ENCODE measurements at places on chromosomes 2 and 18.

DNA sequence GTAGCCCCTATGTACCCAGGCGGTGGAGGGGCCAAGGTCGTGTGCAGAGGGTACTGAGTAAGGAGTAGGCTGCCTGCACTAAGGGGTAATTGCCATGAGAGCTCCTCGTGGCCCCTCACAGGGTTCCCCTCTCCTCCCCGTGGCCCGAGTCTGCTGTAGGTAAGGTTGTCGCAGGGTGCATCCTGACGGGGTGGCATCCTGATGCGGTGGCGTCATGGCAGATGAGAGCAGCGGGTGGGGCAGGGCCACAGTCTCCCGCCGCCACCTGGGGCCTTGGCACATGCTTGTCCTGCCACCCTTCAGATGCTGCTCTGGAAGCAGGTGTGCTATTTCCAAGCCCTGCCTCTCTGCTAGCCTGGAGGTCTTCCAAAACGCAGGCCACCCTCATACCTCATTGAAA, 89.7 kb downstream of the EIPR1 start:
- no peak for DNase-seq

DNA sequence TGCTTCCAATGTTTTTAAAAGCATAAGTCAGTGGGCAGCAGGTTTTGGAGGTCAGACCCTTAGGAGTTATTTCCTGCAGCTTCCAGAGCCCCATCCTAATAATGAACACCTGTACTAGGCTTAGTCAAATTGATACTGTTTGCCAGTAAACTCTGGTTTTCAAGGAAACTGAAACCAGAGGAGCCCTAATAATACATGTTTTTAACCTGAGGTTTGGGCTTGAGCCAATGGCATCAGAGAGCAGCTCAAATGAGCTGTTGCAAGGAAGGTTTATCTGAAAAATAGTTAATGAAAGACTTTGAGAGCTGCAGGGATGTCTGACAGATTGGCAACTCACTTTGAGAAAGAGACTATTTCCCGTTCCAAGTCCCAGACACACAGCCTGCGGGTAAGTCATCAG, 54.6 kb downstream of the DCC start:
- no peak for DNase-seq

DNA sequence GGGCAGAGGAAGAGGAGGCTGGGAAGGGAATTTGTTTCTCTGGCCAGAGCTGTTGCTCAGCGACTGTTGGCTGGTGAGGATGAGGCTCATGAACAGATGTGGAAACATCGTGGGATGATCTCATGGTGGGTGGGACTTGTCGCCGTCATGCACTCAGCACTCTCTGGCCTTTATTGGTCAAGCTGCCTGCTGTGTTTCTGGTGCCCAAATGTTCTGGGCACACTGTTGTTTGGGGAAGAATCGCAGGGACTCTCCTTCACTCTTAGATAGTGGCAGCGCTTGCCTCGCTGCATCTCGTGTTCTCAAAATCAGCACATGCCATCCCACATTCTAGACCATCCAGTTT, 145.6 kb downstream of the AGAP1 start:
- peak; percentile 70 for DNase-seq

GRCh38 chr2:152571048-152571766, 146.1 kb downstream of the PRPF40A start:
- peak; percentile 22 for DNase-seq

- DNase-seq = no peak
Observed at GRCh38 chr2:129205766-129206165, 773.7 kb upstream of the RAB6C start.

DNA sequence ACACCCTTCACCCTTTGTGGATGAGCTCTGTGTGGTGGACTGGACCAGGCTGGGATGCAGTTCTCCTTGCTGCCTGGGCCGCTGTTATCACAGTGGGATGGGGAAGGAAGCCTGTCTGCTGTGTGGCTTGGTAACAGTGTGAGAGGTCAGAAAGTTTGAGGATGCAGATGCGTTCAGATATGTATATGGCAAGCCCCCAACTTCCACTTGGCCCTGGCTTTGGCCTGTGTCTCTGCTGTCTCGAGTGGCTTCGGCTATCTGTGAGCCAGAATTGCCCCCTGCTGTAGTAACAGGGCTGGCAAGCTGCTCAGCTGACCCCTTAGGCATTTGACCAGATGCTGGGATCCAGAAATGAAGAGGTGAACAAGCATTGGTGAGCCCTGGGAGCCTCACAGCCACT, 106.8 kb downstream of the WDSUB1 start:
- no peak for DNase-seq

GRCh38 chr2:58508006-58508405, 266.9 kb upstream of the FANCL start:
- DNase-seq = no peak

DNA sequence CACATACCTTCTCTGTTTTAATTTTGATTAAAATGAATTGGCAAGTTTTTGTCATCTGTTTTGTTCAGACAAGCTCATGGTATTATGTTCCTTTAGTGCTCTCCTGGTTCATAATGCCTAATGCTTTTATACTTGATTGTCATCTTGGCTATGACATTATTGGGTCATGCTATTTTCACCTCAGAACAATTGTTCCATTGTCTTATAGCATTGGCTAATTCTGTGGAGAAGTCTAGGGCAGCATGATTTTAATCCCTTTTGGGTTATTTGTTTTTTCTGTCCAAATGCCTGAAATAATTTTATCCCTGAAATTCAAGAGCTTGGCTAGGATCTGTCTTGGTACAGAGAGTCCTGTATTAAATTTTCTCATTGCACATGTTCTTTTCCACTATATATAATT, 83.8 kb upstream of the CCDC85A start:
- DNase-seq = no peak

GRCh38 chr18:78722929-78723710, 256.5 kb upstream of the SALL3 start:
- no peak for DNase-seq

GRCh38 chr2:174007010-174007409, 41.8 kb upstream of the SP3 start:
- peak; percentile 48 for DNase-seq

- DNase-seq = peak; percentile 13
Observed at GRCh38 chr2:189835855-189836558, 51.8 kb downstream of the PMS1 start.

- DNase-seq = no peak
Observed at GRCh38 chr2:88010136-88010535, 6.2 kb downstream of the RNU2-63P start.

GRCh38 chr2:181614874-181615638, 41.8 kb downstream of the CERKL start:
- DNase-seq = no peak

DNA sequence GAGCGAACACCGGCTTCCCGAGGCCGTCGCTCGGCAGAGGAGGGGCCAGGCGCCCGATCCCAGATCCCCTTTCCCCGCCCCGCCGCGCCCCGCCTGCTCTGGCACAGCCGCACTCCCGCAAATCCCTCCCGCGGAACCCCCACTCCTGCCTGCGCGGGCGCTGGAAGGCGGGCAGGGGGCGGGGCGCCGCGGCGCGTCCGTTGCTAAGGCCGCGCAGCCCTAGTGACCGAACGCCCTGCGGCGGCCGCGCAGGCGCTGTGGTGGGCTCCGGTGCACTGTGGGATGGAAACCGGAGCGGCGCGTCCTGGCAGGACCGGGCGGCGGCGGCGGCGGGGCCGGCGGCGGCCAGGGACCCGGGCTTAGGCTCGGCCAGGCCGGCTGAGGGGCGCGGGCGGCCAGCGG, at the start of gene TRAF3IP1:
TSS of gene TRAF3IP1 (plus strand) at position 273 of the 402 bp plus-strand sequence. CDS start 145 bp downstream, outside the sequence.
- peak; percentile 88 for DNase-seq

DNA sequence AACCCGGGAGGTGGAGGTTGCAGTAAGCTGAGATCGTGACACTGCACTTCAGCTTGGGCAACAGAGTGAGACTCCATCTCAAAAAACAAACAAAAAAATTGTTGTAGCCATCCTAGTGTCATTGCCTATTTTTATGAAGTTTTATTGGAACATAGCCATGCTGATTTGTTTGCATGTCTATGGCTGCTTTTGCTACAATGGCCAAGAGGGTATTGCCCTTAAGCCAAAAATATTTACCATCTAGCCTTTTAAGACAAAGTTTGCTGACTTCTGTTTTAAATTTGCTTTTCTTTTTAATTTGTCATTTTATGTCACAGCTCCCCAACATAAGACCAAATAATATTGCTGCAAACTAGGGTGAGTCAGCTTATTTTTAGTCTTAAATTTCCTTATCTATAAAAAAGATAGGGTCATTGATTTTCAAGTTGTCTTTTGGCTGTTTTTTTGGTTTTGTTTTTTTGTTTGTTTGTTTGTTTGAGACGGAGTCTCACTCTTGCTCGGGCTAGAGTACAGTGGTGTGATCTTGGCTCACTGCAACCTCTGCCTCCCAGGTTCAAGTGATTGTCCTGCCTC, 70.0 kb upstream of the CABLES1 start:
- DNase-seq = no peak

DNA sequence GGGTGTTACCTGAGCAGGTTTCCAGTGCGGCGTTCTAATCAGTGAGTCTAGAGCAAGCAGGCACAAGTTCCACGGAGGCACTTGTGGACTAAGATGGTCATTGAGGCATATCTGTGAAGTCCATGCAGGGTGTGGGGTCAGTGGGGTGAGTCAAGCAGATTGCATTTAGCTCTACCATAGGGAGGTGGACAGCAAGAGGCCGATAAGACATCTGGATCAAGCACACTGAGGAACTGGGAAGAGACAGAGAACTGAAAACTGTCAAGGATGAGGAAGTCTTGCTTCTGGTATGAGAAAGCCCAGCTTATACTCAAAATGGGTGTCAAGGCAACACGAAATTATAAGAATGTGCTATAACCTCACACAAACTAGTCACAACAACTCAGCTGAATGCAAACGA, 61.2 kb upstream of the SLC39A10 start:
- no peak for DNase-seq

- DNase-seq = no peak
Observed at GRCh38 chr2:173412628-173413027, 58.0 kb downstream of the CDCA7 start.

GRCh38 chr18:33716061-33716683, 138.2 kb downstream of the ASXL3 start:
- DNase-seq = no peak

DNA sequence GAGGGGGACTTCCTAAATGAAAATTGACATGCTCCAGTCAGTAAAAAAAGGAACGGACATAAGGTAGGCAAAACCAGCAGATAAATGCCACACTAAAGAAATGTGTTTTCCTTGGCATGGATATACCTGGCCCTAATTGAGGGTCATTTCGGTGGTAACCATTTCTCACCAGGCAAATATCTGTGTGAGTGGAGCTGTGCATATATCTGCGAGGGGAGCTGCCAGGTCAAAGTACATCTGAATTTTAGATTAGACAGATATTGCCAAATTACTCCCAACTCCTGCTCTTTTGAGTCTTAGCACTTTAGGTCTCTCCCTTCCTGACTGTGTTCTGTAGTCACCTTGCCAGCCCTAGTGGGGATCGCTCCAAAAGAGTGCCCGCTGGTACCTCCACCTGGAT, 204.2 kb downstream of the SH3BP4 start:
- DNase-seq = no peak

DNA sequence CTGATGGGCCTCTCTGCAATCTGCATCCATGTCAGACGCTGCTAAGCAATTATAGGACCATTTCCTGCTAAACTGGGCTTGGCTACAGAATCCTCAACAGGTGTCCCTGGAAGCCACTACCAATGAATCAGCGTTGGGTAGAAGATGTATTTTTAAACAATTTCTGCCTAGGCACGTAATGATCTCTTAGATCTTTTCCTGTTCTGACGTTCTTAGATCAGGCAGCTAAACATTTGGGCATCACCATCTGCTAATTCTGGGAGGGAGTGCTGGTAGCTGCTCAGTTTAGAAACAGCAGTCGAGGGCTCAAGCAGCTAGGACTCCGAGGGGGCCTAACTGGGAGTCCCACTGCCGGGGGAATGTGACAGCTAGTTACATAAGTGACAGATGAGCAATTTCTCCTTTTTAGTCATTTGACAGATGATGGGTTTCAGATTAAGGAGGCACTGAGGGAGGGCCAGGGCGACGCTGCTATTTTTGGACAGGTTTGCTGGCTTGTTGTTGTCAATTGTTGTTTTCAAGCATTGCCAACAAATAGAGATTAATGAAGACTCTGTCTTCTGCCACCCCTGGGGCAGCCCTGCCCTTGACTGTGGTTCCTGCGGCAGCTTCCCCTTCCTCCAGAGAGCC, 92.7 kb downstream of the MRO start:
- DNase-seq = no peak

- peak; percentile 64 for DNase-seq
Observed at GRCh38 chr2:47783486-47784351, 774 bp downstream of the MSH6 start.

GRCh38 chr2:85680707-85681371, 12.8 kb upstream of the SFTPB start:
- no peak for DNase-seq

DNA sequence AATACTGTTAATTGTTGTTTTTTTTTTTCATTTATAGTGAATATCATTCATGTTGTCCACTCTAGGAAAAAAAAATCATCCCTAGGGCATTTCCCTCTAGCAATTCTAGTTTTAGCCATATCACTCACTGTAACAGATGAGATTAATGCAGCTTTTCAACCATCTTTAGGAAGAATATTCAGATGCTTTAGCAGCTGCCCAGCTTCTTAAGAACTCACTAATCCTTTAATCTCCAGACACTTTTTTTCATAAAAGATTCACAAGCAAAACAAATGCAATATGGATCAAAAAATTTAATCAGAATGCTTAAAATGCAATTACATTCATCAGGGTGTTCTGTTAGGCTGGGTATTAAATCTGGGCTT, 692.6 kb downstream of the ERBB4 start:
- DNase-seq = no peak

DNA sequence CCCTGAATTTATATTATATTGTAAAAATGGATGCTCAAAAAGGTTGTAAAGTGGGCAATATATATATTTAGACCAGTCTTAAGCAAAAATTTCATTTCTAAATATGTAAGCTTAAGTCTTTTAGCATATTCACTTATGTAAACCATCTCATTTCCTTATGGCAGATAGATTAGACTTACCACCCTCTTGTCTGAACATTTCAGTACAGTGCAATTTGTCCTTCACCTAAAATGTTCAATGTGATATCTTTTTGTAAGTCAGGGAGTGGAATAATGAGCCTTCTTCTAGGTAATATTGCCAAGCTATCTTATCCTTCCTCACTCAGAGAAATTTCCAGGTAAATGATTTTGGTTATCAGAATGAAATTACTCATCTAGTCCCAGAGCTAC, 92.3 kb downstream of the KLF7 start:
- no peak for DNase-seq

- peak; percentile 17 for DNase-seq
Observed at GRCh38 chr18:70172225-70172624, 33.3 kb downstream of the RTTN start.

All from fibroblast of skin of right biceps (primary cell).